Left ventricle myocardium superior (tissue), 1 donor: ENCODE measurements at places on chromosomes 7 and 10. TPM values are rescaled to one million over a fixed set of nuclear protein-coding genes. Genes with fewer than 3 reads are reported as not detected.

- DNase-seq: no peak
These were observed 27.4 kb upstream of the TMEM72 start for GRCh38 chr10:44883593-44884331.

The RNLS gene
- 23.1 TPM for total RNA-seq

The FAM25G gene
- not detected for total RNA-seq

The UBE2H gene
- 121 TPM for total RNA-seq

The UTF1 gene
- total RNA-seq: not detected

GRCh38 chr10:33655921-33656320 lies 321.5 kb upstream of the NRP1 start:
- DNase-seq: no peak

The IKZF1 gene
- total RNA-seq: 3.7 TPM

DNA sequence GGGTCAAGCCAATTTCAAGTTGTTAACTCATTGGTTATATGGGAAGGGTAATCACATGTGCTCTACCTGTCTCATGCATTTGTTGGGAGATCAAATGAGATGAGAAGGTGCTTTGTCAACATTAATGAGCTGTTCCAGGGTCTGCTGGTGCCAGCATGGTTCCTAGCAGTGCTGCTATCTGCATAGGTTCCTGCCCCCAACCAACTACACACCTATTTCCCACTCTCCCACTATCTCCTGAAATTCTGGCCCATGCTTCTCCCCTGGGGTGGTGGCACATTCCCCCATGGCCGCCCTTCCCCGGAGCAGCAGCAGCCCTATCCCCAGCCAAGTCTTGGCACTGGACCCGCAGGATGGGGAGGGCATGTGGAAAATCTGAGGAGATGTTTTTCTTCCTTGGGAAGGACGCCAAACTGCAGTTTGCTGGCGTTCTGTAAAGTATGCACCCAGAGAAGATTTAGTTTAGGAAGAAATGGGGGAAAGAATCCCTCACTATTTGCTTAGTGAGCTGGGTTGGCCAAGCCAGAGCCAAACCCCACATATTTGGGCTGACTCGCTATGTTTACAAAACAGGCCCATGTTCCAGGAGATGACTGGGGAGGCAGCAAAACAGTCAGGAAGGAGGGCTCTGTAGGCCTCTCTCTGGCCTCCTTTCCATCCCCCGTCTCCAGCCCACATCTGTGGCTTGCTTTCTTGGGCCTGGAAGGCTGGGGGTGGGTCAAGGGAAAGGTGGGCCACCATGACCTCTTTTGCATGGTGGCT lies 42.5 kb downstream of the PPP1R3C start:
- DNase-seq: peak; percentile 57

The SLC39A12 gene
- total RNA-seq: not detected

DNA sequence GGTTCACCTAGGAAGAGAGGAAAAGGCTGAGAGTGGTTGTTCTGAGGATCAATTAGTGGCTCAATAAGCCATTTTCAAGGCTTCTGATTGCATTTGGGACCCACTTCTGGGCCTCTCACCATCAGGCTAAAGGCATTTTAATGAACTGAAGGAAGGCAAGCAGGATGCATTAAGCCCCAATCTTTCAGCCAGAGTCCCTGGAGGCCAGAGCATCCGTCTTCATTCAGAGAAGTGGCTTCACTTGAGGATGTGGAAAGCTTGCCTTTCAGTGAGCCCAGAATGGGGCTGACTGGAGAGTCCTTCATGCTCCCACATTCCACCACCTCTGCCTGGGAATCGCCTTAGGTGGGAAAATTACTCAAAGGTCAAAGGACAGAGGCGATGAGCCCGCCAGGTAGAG lies 41.8 kb downstream of the COL17A1 start:
- DNase-seq: no peak
